GM12864 (cell line): ENCODE measurements at places on chromosomes 4 and X.

DNA sequence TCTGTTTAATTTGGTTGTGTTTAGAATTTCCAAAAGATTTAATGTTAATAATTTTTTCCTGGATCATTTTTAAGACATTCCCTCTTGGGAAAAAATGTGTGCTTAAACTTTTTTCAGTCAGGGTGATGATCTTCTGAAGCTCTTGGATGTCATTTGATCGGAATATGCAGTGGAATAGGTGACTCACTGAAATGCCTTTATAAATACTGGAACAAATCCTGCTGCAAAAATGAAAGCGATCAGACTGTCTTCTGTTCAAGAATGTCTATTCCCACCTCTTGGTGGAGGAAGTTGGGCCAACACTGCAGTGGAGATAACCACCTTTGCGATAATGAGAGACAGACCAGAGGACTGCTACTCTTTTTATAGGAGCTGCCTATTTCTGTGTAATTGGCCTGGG lies 46.7 kb downstream of the LARP1B start:
- no peak for DNase-seq

GRCh38 chrX:104118765-104119164 lies 6.4 kb downstream of the ZCCHC18 start:
- DNase-seq, result no peak

DNA sequence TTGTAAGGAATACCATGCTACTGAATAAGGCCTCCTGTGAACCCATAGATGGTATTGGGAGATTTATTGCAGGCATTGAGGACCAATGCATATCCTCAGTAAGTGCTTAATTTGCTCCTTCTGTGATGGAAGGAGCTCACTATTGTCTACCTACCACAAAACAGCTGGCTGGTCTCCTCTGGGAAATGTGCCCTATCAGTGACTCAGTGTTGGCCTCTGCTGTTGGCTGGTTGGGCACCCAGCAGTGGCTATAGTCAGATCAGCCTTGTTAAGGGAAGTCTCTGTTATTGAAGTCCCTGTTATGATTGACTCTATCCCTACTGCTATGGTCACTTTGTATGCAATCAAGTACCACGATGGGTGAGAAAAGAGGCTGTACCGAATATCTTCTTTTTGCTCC lies 27.5 kb upstream of the OTUD4 start:
- no peak for DNase-seq

- DNase-seq, result no peak
Observed at GRCh38 chr4:111963158-111963700, 182.0 kb upstream of the FAM241A start.

DNA sequence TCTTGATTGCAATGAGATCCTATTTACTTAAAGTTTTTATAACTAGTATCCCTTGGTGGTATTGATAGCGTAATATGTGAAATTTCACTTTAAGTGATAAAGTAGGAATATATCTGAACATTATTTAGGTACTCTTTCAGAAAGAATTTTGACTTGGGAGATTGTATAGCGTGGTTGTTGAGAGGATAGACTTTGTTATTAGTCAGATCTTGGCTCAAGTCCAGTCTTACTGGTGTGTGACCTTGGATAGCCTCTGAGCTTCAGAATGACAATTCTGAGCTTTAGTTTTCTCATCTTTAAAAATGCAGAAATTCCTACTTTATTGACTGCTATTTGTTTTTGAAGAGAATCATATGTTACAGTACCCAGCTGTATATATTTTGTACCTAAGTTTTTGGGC lies 32.6 kb downstream of the DCK start:
- DNase-seq, result no peak

DNA sequence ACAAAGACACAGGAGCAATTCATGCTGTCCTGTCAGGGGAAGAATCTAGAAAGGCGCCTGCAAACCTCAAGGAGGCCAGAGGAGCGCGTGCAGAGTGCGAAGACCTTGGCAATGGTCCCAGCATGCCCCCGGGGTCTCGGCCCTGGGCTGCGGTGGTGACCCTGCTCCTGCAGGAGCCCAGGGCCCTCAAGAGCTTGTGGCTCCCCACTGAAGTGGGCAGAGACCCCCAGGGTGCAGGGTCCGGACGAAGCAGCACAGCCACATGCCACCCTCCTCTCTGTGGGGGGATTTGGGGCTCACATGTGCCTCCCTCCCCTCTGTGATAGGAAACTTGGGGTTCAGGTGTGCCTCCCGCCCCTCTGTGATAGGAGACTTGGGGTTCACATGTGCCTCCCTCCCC lies 39.3 kb downstream of the GAK start:
- DNase-seq, result no peak

GRCh38 chr4:123672987-123673386 lies 276.4 kb downstream of the SPRY1 start:
- no peak for DNase-seq

GRCh38 chr4:4847011-4847410 lies 12.5 kb upstream of the MSX1 start:
- DNase-seq, result no peak

- DNase-seq, result no peak
Observed at GRCh38 chr4:57363346-57363745, 253.2 kb upstream of the IGFBP7 start.

GRCh38 chr4:86560447-86560846 lies 33.7 kb upstream of the PTPN13 start:
- no peak for DNase-seq

GRCh38 chrX:28609003-28609402 lies 21.8 kb downstream of the IL1RAPL1 start:
- DNase-seq, result no peak

GRCh38 chr4:101201421-101201820 lies 145.9 kb downstream of the PPP3CA start:
- no peak for DNase-seq

DNA sequence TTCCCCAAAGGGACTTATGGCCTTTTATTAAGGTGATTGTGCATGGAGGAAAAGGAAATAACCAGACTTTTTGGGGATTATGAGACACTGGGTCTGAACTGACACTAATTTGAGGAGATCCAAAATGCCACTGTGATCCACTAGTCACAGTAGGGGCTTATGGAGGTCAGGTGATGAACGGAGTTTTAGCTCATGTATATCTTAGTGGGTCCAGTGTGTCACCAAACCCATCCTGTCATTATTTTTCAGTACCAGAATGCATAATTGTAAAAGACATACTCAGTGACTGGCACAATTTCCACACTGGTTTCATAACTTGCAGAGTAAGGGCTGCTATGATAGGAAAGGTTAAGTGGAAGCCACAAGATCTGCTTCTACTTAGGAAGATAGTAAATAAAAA lies 131.3 kb downstream of the RTL3 start:
- DNase-seq, result no peak

DNA sequence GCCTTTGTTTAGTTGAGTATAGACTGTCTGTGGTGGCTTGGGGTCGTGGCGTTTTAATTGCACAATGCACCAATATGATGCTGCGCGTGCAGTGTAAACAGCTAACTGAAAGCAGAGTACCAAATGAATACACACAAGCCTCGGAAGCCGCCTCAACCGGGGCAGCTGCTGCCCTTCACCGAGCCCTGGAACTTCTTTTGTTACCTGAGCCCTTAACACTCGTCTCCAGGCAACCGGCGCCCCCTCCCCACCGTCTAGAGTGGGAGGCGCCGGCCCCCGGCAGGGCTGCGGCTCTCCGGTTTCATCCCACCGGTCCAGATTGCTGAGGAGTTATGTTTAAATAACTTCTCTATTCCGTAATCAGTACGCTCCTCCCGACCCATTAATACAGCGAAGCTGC lies 173.2 kb upstream of the TBL1X start:
- DNase-seq, result no peak

DNA sequence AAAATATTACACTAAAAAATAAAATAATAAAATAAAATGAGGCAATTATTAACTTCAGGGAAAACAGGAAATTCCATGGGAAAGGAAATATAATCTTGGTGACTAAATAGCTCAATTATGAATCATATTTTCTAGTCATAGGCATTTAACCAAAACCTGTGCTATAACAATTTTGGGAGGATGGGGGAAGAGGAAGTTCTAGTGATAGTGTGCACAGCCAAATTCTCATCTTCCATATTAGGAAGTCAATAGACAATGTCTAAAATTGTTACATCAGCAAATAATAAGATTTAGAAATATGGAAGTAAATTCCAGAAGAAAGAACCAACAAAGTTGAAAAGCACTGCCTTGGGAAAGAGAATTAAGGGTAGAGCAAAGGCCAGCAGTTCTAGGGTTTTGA lies 2.8 kb downstream of the AWAT2 start:
- no peak for DNase-seq

- no peak for DNase-seq
Observed at GRCh38 chrX:28552882-28553829, 34.1 kb upstream of the IL1RAPL1 start.

GRCh38 chr4:182307746-182308145 lies 64.5 kb downstream of the TENM3 start:
- no peak for DNase-seq

DNA sequence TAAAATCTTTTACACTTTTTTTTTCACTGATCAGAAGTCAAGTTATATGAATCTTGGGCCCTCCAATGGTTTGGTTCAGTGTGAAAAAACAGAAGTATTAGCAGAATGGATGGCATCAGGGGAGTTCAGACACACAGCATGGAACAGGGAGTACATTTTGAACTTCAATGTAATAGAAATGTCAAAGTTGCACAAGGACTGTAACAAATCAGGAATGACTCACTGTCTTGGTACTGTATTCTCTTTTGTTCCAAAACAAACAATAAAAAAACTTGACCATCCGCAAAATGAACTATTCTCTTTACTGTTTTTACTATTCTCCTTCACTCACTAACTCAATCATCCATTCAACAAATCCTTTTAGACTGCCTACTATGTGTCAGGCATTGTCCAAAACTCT lies 401.0 kb downstream of the FSTL5 start:
- DNase-seq, result no peak

DNA sequence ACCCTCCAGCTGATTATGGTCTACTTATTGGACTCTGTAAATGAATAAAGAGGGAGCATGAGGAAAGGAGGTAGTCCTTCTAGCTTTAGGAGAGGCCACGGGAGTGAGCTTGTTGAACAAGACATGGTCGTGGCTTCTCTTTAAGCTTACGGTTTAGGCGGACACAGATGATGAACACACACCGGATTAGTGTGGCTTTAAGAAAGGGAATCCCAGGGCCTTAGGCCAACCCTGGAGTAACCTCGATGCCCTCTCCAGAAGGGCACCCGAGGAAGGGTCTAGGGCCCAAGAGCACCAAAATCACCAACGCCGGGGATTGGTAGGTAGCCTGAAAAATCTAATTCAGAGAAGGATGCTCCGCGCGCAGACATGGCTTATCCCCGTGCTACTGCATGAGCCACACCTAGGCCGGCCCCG lies 39.4 kb downstream of the ERVMER34-1 start:
- DNase-seq, result no peak

DNA sequence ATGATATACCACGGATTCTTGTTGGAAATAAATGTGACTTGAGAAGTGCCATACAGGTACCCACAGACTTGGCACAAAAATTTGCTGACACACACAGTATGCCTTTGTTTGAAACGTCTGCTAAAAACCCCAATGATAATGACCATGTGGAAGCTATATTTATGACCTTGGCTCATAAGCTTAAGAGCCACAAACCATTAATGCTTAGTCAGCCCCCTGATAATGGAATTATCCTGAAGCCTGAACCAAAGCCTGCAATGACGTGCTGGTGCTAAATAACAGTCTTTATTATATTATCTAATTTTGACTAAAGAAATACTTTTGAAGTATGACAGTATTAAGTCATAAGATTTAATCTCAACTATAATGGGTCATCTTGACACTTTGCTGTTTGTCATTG lies 18.9 kb downstream of the RAB33B start:
- DNase-seq, result no peak

- no peak for DNase-seq
Observed at GRCh38 chr4:128868758-128869157, 59.3 kb downstream of the JADE1 start.

GRCh38 chr4:112185334-112185733 lies 40.1 kb downstream of the FAM241A start:
- no peak for DNase-seq

DNA sequence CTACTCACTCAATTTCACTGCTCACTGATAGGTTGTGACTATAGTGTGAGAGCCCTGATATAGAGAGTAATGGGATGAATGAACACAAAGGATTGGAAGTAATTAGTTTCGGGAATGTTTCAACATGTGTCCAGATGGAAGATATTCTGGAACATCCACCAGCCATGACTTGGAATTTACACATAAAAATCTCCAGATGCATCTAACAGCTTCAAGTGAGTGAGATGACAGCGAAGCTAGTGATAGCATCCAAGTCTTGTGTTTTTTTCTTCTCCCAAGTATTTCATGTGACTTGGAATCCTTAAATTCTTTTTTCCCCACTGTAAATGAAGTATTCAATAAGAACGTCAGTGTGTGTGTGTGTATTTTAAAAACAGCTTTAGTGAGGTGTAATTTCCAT lies 82.1 kb downstream of the CLDN34 start:
- no peak for DNase-seq

GRCh38 chr4:20464381-20464780 lies 212.7 kb downstream of the SLIT2 start:
- DNase-seq, result no peak

- no peak for DNase-seq
Observed at GRCh38 chr4:14827111-14827510, 175.2 kb upstream of the CPEB2 start.

GRCh38 chr4:133379681-133380438 lies 230.8 kb downstream of the PCDH10 start:
- DNase-seq, result no peak

GRCh38 chr4:94454405-94454804 lies 2.7 kb downstream of the PDLIM5 start:
- no peak for DNase-seq

DNA sequence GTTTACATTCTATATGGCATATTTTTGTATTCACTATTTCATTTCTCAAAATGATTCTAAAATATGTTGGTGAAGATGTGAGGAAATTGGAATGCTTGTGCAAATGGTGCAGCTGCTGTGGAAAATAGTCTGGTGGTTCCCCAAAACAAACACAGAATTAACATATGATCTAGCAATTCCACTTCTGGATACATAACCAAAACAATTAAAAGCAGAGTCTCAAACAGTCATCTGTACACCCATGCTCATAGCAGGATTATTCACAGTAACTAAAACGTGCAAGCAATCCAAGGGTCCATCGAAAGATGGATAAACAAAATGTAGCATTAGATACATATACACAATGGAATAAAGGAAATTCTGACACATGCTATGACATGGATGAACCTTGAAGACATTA lies 204.8 kb downstream of the FBXW7 start:
- no peak for DNase-seq

DNA sequence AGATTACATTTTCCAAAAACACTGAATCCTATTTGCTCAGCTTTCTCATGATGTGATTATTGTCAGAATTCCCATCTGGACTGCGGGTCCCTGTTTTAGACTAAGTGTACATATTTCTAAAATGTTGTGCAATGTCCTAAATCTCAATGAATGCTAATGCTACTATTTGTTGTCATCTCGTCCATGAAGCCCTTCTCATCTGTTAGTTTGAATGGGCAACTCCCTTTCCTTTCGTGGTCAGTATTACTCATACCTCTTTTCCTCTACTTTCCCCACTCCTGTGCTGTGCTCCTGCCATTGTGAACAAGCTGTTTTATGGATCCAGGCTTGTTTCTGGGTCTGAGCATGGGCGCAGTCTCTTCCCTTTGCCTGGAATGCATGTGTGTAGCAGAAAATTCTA lies 91.0 kb downstream of the MID1 start:
- no peak for DNase-seq
